Omental fat pad (tissue), 4 donors: ENCODE measurements at places on chromosomes 16 and 17.

DNA sequence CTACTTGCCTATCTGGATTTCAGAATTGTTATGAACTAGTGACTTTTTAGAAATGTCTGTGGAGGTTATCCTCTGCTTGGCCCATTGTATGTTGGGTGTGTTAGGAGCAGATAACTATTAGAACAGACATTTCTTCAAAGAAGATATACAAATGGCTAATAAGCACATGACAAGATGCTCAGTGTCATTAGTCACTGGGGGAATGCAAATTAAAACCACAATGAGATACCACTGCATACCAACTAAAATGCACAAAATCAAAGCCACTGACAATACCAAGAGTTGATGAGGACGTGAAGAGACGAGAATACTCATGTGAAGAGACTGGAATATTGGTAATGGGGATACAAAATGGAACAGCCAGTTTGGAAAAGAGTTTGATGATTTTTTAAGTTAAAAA is 39.2 kb downstream of the CEP112 start:
- no peak for DNase-seq

- DNase-seq: no peak
These were observed 13.5 kb downstream of the ITGB4 start for GRCh38 chr17:75734674-75735294.

GRCh38 chr16:55323637-55324271 is at the start of gene IRX6:
IRX6 (plus strand) TSS chr16:55324203; CDS start chr16:55325092, 889 bp downstream.
- DNase-seq: no peak

- no peak for DNase-seq
These were observed 6.2 kb downstream of the LITAF start for GRCh38 chr16:11580451-11581086.

GRCh38 chr16:17154981-17155380 is 315.8 kb downstream of the XYLT1 start:
- DNase-seq: no peak

- DNase-seq: no peak
These were observed 2.2 kb downstream of the JUP start for GRCh38 chr17:41784207-41784744.

GRCh38 chr16:46970089-46970488 is 3.4 kb downstream of the DNAJA2 start:
- no peak for DNase-seq

DNA sequence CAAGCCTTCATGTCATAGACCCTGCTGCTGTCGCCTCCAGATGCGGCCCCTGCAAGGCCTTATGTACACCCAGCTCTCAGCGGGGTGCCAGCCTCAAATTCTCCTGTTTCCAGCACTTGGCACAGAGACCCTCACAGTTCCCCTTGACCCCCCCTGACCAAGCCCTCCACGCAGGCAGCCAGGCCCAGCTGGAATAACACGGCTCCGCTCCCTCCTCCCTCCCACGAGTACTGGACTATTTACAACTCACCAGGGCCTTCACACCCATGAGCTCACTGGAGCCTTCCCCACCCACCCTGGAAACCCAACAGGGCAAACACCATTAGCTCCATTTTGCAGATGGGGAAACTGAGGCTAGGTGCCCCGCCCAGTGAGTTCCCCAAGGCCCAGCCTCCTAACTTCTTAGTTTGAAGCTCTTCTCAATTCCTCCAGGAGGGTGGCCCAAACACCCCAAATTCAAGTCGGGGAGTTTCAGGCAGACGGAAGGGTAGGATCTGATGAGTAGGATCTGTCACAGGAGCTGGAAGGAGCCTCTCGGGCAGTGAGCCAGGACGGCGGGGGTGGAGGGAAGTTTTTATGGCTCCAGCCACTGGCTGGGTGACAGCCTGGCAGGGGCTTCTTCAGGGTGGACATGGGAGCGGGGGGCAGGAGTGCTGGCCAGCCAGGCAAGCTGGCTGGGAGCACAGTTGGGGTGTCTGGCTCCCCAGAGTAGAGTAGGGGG is 17.5 kb upstream of the DLX4 start:
- no peak for DNase-seq

DNA sequence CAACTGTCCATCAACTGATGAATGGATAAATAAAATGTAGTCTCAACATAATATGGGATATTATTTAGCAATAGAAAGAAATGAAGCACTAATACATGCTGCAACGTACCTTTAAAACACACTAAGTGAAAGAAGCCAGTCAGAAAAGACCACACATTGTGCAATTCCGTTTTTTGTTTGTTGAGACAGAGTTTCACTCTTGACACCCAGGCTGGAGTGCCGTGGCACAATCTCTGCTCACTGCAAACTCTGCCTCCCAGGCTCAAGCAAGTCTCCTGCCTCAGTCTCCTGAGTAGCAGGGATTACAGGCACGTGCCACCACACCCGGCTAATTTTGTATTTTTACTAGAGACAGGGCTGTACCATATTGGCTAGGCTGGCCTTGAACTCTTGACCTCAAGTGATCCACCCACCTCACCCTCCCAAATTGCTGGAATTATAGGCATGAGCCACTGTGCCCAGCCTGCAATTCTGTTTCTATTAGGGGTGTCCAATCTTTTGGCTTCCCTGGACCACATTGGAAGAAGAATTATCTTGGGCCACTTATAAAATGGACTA is 40.1 kb downstream of the SCNN1B start:
- no peak for DNase-seq
